ENCODE measurements at places on chromosomes 4 and X.

GRCh38 chr4:184100297-184100885 is 117.3 kb downstream of the ENPP6 start:
- DNase-seq: no peak

- DNase-seq: no peak
Observed at GRCh38 chr4:143402776-143403552, 66.3 kb downstream of the GAB1 start.

DNA sequence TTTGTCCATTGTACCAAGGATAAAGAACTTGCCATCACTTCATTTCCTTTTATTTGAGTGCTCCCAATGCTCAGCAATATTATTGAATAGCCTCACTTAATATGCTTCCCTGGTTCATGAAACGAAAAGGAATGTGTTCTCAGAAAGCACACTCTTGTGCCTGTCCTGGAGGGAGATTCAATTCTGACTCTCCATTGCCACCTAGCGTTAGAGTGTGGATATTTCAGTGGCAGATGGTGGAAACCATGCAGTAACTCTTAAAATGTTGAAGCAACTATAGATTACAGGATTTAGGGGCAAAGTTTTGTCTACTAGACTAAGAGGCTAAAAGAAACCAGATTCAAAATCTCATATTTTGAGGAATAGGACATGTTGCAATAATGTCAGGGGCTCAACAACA is 36.0 kb downstream of the GAB3 start:
- DNase-seq: no peak

GRCh38 chr4:54872261-54872660 is 214.5 kb downstream of the KIT start:
- DNase-seq: no peak

DNA sequence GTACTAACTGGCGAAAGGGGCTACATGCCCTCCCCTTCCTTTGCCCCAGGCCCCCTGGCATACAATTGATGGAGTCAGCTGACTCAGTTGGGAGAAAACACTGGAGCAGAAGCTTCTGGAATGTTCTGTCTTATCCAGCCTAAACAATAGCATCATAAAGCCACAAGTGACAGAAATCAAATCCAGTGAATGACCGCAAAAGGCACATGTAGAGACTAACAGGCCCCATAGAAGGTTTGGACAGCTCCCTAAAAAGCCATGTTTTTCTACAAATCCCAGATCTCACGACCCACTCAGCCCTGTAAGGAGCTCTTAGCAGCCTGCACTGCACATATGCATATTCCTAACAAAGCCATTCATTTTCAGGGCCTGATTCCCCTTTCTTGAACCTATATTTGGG is 25.1 kb downstream of the SCARB2 start:
- DNase-seq: no peak

GRCh38 chrX:54182194-54182863 is 725 bp downstream of the FAM120C start:
- peak; percentile 7 for DNase-seq
